ENCODE measurements at places on chromosomes 4 and X.

DNA sequence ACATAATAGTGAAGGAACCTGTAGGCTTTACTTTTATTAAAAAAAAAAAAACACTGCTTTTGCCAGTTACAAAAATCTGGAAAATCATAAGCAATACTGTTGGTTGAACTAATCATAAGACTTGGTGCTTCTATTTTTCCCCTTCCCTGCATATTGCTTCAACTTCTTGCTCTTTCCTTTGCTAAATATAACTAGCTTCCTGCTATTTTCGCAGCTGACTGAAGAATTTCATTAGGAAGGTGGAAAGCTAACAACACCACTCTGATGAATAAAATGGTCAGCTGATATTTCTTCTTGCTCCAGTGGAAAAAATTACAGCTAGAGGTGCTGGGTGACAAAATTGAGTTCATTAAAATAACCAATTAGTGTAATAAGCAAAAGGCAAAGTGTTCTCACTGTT, 39.3 kb downstream of the MEPE start:
- no peak for DNase-seq

DNA sequence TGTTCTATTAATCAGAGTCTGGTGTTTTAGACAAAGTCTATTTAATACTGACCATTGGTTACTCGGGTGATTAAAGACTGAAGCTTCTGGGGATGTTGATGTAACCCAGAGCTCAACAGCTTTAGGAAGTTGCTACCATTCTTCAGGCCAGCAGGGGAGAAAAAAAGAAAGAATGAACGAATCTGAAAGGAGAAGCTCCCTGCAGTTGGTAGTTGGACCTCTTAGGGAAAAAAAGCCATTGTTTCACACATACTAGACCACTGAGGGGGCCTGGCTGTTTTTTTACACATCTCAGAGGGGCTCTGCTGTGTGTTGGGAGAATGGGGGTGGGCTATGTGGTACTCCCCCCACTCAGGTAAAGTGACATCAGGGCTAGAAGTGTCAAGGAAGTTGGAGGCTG, 378.9 kb downstream of the KCNIP4 start:
- no peak for DNase-seq

GRCh38 chrX:132677233-132677716, 188.4 kb upstream of the MBNL3 start:
- DNase-seq, result no peak

- DNase-seq, result no peak
Observed at GRCh38 chr4:6924361-6924779, 14.7 kb downstream of the TBC1D14 start.

- no peak for DNase-seq
Observed at GRCh38 chr4:153001626-153002025, 65.5 kb downstream of the FHDC1 start.

GRCh38 chr4:153651587-153651986, 32.5 kb upstream of the TLR2 start:
- DNase-seq, result peak; percentile 33

GRCh38 chr4:124325690-124326089, 386.8 kb downstream of the ANKRD50 start:
- DNase-seq, result no peak

DNA sequence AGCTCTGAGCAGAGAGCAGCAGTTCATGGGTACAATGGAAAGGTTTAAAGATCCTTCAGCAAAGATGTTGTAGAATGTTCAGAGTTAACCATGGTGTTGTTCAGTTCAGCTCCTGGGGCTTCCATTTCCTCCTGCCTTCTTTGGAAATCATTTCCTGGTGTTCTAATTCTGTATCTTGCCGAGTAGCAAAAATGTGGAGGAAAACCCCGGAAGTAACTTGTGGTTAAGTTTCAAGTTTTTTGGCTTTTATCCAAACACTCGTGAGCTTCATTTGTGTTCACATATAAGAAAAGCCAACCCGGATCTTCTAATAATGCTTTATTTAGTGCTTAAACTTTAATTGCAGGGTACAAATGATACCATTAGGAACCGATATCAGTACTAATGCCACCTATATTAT, 33.6 kb upstream of the ARX start:
- peak; percentile 0 for DNase-seq

- DNase-seq, result no peak
Observed at GRCh38 chr4:98125585-98125984, 17.7 kb downstream of the STPG2 start.

DNA sequence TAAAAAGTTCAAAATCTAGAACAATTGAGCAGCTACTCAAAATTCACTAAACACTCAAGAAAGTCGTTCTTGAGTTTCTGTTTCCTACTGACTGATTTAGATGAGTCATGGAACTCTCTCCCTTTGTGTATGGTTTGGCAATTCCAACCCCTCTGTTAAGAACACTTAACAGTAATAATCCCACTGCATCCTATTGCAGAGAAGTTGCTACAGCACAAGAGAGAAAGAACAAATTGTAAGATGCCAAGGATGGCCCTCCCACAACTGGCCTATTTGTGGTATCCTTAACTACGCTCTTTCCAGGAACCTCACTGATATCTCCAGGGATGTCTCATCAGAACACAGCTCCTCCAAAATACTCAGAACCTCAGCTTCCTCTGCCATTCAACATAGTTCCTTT, 701.8 kb upstream of the TENM3 start:
- DNase-seq, result no peak

DNA sequence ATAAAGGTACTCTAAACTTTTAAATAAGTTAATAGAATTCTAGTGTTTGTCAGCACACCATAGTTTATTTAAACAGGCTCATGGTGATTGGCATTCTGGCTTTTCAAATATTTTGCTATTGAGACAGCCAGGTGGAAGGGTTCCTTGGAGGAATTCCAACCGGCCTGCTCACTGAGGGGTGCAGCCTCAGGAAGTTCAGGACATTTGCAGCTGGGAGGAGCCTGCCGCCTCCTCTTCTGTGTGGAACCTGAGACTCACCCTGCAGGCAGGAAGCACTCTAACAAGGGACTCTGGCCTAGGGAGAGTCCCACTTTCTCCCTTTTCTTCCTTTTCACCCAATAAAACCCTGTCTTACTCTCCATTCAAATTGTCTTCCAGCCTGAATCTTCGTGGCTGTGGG, 1328.0 kb downstream of the FSTL5 start:
- DNase-seq, result no peak

DNA sequence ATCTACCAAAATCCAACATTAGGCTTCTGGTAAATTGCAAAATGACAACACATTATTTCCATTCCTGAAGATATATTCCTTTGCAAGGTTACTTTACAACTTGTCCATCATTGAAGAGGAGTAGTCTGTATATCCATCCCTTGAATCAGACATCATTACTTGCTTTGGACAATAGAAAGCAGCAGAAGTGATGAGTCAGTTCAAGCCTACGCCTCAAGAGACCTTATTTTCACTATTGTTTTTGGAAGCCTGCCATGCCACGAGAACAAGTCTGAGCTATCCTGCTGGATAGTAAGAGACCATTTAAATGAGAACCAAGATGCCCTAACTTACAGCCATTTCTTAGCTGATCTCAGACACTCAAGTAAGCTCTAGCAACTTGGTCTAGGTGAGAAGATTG, 246.0 kb upstream of the HHIP start:
- DNase-seq, result peak; percentile 18

Measured in umbilical cord (tissue), 2 donors.